ENCODE measurements at places on chromosomes 4 and X.

GRCh38 chrX:131067846-131068745, 9.9 kb downstream of the ARHGAP36 start:
- peak; percentile 49 for DNase-seq

GRCh38 chrX:42996861-42997260, 218.9 kb upstream of the PPP1R2C start:
- DNase-seq, result peak; percentile 24

- DNase-seq, result no peak
Observed at GRCh38 chrX:65928522-65928921, 111.4 kb downstream of the VSIG4 start.

DNA sequence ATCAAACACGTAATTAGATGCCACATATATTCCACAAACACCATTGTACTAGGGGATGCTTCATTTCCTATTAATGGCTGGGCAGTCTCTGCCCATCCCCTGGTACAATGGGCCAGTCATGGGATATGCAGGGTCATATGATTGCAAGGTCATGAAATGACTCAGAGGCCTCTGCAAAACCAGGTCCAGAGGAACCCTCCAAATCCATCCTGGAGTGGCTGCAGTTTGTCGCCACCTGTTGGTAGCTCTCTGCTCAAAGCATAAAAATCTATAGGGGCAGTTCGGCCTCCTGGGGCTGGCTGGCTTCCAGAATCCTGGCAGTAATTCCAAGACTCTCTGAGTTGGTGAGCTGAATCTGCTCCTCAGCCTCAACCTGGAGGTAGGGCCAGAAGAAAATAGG, 22.9 kb upstream of the PUDP start:
- no peak for DNase-seq

GRCh38 chr4:94221916-94222315, 14.3 kb downstream of the SMARCAD1 start:
- no peak for DNase-seq

DNA sequence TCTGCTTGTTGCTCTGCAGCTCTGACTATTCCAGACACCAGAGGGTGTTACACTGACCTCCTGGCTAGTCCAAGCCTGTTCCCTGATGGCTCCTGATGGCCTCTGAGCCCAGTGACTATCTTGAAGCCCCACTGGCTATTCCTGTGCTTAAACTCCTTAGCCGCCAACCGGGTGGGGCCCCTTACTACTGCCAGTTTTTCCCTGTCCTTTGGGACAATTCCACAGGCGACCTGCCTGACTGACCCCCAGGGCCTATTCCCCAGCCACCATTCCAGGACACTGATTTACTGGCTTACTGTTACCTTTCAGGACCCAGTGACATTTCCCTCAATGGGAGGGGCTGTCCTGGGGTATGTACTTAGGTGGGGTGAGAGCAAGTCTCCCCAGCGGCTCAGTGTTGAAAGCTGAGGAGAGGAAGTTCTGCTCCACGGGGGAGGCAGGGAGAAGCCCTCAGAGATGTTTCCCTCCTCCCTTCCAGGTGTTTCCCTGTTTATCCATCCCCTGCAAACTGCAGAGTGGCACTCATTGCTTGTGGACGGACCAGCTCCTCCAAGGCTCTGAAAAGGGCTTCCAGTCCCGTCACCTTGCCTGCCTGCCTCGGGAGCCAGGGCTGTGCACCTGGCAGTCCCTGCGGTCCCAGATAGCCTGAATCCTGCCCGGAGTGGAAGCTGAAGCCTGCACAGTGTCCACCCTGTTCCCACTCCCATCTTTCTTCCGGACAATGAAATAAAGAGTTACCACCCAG, 4.0 kb downstream of the TIMP1 start:
- no peak for DNase-seq

DNA sequence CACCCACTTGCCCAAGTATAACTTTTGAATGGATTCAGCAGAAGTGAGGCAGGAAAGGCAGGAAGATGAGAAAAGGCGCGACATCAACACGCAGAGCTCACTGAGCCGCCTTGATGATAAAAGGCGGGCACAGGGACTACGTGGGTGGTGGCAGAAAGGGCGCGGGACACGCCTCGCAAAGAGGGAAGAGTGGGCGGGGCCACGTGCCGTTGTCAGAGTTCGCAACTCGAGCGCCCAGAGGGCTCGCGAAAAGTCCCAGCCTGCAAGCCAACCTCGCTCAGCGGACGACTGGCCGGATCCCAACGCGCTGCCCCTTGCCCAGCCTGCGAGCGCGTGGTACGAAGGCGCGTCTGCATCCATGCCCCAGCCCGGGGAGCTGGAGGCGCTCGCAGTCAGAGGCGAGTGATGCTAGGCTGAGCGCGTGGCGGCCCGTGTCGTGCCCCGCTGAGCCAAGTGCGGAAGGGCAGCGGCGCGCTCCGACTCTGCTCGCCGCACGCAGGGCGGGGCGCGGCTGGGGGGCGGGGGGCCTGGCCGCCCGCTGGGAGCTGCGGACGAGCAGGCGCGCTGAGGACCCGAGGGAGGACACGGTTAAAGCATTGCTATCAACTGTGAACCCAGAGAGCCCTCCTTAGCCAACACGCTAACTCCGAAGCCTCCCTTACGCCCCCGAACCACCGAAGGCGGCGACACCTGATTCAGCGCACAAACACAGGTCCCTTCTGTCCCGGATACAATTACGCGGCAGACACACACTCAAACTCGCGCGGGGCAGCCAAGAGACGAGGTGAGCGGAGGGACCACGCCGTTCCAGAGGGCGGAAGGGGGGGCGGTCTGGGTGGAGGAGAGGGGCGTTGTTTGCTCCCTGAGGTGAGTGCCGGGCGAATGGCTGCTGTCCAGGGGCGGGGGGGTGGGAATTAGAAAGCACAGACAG, at the start of gene UGT8:
TSS of gene UGT8 (plus strand) at position 617 of the 931 bp plus-strand sequence. CDS start 24,074 bp downstream, outside the sequence.
- peak; percentile 80 for DNase-seq

- peak; percentile 78 for DNase-seq
Observed at GRCh38 chr4:6372649-6373525, 99.5 kb downstream of the PPP2R2C start.

GRCh38 chrX:3653111-3653510, 60.3 kb downstream of the PRKX start:
- DNase-seq, result no peak

DNA sequence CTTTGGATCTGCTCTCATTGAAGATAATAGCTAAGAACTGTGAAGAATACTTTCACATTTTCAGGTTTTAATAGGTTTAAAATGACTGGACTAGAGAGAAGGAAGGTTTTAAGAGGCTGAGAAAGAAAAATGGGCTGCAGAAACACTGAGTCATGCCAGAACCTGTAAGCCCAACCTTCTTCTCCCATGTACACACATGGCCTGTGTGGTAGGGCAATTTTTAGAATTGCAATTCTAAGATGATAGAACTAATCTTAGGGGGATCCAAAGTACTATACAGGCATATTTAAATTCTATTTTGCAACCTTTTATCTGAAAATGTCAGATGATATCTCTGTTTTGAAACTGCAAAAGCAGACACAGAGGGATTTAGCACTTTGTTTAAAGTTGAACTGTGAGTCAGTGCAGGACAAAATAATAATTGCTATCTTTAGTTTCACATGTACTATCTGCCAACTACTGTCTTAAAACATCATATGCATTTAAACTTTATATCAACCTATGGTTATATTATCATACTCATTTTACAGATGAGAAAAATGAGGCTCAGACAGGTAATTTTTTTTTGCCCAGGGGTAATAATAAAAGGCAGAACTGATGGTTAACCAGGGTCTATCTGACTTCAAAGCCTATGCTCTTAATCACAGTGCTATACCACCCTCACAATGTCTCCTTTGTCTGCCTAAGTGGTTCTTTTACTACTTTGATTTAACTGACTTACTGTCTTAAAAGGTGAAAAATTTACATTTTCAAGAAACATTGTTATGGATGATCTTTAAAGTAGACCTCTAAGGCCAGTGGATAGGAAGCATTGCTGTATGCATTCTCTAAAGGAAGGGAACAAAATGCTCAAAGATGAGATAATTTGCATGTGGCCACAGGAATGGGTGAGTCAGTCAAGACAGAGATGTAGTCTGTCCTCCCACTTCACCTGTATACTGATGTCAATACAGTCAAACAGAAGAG, 4.3 kb downstream of the TMPRSS11E start:
- DNase-seq, result no peak

Measured in eye (tissue), 1 donor.